ENCODE measurements at places on chromosomes 3 and 15. TPM values are rescaled to one million over a fixed set of nuclear protein-coding genes. Genes with fewer than 3 reads are reported as not detected.

The RBPMS2 gene
- total RNA-seq, result 0.17 TPM

The RTP3 gene
- not detected for total RNA-seq

The ZNF385D gene
- total RNA-seq, result 1.5 TPM

The ACVR2B gene
- 3.6 TPM for total RNA-seq

The RBM5 gene
- total RNA-seq, result 138 TPM

Data from MCF 10A (cell line).